ENCODE measurements at places on chromosomes 2 and 18.

- no peak for DNase-seq
Observed at GRCh38 chr2:106208399-106208798, 14.3 kb upstream of the UXS1 start.

- no peak for DNase-seq
Observed at GRCh38 chr2:159557437-159558034, 58.8 kb downstream of the BAZ2B start.

- no peak for DNase-seq
Observed at GRCh38 chr2:7795778-7796563, 878.8 kb downstream of the RNF144A start.

DNA sequence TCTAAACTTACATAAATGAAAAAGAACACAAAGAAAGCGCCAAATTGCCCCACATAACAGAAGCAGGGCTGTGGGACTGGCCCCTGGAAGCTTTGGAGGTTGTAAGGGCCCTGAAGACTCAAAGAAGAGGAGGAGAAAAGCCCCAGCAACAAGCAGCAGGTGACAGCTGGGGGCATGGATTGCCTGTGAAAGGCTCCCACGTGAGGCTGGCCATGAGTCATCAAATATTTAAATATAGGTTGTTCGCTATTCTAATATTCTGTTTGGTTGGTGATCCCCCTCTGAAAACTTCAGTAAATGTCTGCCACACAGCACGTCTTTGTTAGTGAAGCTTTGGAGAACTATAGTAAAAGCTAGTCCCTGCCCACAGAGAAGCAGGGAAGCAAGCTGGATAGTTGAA, 132.4 kb downstream of the MREG start:
- DNase-seq = no peak

DNA sequence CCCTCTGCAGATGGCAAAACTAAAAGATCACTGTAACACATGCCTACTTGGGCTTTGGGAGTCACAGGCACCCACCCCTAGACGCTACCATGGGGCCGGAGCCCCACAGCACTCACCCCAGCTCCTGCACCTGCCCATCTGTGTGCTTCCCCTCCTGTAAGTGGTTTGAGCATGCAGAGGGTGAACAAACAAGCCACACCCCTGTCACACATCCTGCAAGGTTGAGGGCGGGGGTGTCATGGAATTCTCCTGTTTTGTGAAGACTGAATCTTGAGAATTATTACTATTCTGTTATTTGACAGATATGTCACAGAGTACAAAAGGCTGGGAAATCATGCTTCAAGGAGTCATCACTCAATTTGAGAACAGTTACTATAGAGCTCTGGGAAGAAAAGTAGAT, 60.9 kb downstream of the RFTN2 start:
- DNase-seq = no peak

GRCh38 chr2:187547353-187547979, 6.8 kb downstream of the TFPI start:
- no peak for DNase-seq

- no peak for DNase-seq
Observed at GRCh38 chr2:47177043-47177565, 22.0 kb upstream of the STPG4 start.

- DNase-seq = no peak
Observed at GRCh38 chr2:46232860-46233259, 64.3 kb upstream of the EPAS1 start.

GRCh38 chr2:9753665-9754531, 89.4 kb upstream of the TAF1B start:
- DNase-seq = no peak

DNA sequence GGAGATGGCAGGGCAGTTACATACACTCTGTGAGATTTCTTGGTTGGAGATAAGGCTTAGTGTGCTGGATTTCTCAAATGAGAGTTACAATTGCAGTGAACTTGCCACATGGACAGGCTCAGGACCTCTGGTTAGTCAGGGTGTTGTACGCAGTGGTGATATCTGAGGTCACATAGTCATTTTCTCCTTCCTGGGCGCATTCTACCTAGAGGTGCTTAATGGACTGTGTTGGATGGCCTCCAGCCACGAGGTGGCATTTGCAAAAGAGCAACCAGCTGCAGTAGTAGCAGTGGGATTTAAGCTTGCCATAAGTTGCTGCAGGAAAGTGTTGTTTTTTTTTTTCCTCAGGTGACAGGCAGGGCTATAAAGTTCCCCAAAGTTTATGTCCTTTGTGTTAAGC, 173.8 kb upstream of the TMEM200C start:
- no peak for DNase-seq

DNA sequence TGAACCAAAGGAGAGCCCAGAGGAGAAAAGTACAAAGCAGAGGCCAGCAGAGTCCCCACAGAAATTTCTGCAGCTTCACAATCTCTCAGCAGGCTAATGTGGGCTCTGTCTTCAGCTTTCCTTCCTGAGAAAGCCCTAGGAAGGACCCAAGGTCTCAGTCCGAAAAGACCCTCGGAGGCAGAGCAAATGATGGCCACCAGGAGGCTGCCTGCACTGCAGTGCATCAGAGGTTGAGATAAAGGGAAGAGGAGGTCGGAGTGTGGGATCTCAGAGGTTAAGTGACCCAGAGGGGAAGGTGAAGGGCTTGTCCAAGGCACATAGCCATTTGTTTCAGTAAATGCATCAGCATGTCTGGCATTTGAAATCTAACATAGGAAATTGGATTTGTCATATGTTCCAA, 299.1 kb upstream of the SLC14A2 start:
- no peak for DNase-seq

DNA sequence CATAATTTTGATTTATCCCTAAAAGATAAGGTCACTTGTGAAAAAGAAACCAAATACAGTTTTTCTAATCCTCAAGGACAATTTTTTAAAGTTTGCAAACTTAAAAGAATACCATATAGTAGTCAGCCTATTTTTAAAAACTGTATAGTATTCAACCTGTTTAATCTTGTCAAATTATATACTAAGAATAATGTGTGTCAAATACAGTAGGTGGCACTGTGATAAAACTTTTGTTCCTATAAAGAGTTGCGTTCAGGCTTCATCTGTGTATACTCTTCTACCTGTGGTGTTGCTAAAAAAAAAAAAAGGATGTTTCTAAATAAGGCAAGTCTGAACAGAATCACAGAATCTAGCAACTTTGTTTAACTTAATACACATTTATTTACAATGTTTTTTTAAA, 68.6 kb downstream of the CCDC138 start:
- DNase-seq = no peak

GRCh38 chr2:120802158-120802557, 66.5 kb downstream of the GLI2 start:
- DNase-seq = no peak

DNA sequence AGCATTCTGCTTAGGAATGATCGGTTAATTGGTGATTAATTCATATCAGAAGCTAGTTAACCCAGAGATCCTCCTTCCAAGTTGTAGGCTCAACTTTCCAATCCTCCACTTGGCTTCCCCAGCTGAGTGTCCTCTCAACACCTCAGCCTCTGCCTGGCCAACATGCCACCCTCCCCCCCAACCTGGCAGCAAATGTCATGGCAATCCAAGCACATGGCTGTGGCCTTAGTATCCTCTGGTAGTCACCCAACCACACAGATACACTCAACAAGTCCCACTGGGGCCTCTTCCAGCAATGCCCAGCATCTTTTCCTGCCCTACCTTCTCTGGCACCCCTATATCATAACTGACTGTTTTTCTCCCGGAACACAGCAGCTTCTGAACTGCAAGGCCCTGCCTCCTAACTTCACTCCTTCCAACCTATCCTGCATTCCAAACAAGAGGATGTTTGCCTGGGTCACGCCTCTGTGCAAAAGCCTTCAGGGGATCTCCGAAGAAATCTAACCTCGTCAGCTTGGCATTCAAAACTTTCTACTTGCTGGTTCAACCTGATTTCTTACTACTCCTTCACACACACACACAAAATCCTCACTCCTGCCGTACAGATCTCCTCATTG, 195.0 kb downstream of the CYP26B1 start:
- no peak for DNase-seq

All from stimulated activated CD8-positive, alpha-beta memory T cell treated with anti-CD3 and anti-CD28 coated beads, Interleukin-4, amount 100 ng/mL, for 4 hours (primary cell).